ENCODE measurements at places on chromosomes 16 and 17. TPM values are rescaled to one million over a fixed set of nuclear protein-coding genes. Genes with fewer than 3 reads are reported as not detected.

The KRT24 gene
- 0.05 TPM for polyA plus RNA-seq

GRCh38 chr16:82456683-82457082 lies 170.1 kb upstream of the CDH13 start:
- DNase-seq, result peak; percentile 55

DNA sequence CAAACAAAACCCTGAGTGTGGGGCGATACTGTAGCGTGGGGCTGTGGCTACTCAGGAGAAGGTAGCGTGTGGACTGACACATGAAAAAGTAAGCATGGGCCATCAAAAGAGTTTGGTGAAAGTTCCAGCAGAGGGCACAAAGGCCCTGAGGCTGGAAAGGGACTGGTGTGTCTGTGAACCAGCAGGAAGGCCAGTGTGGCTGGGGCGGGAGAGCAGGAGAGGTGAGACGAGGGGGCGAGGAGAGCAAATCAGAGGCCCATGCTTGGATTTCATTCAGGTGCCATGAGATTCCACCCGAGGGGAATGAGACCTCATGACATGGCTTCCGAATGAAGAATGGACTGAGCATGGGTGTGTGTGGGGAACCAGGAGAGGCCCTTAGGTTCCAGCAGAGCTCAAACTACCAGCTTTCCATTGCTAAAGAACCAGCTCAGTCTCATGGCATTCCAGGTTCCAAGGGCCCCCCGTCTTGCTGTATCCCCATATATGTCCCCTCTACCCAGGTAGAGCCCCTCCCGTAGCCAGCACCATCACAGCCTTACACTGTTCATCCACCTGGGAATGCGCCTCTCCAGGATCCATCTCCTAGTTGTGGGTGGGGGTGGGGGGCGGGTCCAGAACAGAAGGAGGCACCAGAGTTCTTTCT lies 31.1 kb downstream of the TRPV2 start:
- DNase-seq, result no peak

DNA sequence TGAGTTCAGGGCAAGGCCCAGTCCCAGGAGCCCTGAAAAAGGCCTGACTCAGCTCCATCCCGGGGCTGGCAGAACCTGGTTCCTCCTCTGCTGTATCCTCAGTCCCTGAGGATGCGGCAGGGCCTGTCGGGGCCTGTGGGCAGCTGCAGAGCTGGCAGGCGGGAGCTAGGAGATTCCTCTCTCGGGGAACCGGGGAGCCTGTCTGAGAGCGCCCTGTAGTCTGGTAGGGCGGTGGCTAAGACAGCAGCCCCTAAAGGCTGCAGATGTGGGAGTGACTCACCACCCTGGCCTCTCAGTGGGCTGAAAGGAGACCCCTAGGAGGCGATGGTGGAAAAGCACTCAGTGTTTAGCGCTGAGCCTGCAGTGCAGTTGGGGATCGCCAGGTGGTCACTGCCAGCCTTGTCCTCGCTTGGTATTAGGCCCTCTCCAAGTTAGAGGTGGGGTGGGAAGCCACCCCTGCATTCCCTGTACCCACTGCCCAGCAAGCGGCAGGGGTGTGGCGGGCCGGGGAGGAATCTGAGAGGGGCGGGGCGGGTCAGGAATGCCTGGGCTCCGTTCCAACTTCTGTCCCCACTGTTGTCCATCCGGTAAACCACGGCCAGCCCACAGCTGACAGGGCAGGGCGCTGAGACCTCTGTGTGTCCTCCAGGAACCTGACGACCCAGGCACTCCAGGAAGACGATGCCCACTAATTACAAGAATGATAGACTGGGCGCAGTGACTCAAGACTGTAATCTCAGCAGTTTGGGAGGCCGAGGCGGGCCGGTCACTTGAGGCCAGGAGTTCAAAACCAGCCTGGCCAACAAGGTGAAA lies 29.5 kb upstream of the CDH1 start:
- DNase-seq, result peak; percentile 57

- no peak for DNase-seq
Measured at GRCh38 chr16:9522614-9523013, 431.2 kb downstream of the HAPSTR1 start.

DNA sequence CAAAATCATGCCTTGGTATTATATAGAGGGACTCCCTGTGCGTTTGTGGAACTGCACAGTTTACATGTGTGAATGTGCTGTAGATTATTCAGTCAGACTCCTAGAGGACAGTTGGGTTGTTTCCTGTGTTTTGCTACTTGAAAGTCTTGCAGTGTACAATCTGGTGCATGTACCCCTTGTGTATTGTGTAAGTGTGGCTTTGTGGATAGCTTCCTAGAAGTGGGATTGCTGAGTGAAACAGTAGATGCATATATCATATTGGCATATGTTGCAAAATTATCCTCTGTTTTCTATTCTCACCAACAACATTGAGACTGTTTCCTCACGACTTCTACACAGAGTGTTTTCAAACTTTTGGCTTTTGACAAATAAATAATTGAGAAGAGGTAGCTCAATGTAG lies 263.7 kb downstream of the MAP2K6 start:
- DNase-seq, result no peak

The GLP2R gene
- 0.11 TPM for polyA plus RNA-seq

GRCh38 chr16:74563828-74564263 lies 43.1 kb downstream of the GLG1 start:
- no peak for DNase-seq

DNA sequence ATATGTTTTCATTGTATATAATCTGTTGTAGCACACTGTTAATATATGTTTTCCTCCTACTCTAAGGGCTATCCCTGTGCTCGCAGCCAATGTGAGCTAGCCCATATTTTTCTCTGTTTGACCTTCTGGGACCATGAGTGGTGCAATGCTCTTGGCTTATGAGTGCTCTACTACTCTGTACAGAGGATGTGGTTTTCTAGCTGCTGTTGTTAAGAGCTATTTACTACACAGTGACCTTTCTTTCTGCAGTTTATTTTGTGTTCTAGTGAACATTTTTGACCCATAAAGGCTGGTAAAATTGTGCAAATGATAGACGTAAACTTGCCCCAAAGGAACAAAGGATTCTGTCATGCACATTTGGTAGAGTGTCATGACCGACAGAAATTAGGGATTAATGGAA lies 84.1 kb upstream of the CPHXL start:
- no peak for DNase-seq

GRCh38 chr17:79859676-79860615 lies 20.7 kb upstream of the CBX4 start:
- no peak for DNase-seq

DNA sequence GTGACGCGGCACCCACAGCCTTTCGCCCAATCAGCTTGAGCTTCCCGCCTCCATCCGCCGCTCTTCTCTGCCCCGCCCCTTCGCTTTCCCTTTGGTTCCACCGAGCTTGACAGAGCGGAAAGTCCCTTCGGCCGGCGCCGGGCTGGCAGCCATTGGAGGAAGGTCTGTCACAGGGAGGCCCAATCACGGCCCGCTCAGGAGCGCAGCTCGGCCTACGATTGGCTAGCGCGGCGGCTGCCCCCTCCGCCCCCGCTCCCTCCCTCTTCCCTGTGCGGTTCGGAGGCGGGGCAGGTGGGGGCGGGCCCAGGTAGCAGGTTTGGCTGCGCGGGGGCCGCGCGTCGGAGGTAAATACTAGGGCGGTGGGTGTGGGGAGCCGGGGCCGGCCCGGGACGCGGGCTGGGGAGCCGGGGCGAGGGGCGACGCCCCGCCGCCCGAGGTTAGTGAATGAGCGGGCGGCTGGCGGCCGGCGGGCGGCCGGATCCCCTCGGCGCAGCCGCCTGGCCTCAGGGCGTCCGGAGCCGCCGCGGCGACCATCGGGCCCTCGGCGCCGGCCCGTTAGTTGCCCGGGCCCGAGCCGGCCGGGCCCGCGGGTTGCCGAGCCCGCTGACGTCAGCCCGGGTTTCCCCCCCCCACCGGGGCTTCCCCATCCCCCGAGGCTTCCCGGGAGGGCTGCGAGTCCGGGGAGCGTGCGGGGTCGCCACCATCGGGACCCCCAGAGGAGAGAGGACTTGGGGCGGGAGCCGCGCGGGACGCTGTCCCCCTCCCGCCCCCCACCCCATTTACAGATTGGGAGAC lies at the start of gene CYLD:
Gene CYLD (plus strand): TSS at position 306 of the 795 bp plus-strand sequence. CDS start 7,613 bp downstream, outside the sequence.
- peak; percentile 100 for DNase-seq

DNA sequence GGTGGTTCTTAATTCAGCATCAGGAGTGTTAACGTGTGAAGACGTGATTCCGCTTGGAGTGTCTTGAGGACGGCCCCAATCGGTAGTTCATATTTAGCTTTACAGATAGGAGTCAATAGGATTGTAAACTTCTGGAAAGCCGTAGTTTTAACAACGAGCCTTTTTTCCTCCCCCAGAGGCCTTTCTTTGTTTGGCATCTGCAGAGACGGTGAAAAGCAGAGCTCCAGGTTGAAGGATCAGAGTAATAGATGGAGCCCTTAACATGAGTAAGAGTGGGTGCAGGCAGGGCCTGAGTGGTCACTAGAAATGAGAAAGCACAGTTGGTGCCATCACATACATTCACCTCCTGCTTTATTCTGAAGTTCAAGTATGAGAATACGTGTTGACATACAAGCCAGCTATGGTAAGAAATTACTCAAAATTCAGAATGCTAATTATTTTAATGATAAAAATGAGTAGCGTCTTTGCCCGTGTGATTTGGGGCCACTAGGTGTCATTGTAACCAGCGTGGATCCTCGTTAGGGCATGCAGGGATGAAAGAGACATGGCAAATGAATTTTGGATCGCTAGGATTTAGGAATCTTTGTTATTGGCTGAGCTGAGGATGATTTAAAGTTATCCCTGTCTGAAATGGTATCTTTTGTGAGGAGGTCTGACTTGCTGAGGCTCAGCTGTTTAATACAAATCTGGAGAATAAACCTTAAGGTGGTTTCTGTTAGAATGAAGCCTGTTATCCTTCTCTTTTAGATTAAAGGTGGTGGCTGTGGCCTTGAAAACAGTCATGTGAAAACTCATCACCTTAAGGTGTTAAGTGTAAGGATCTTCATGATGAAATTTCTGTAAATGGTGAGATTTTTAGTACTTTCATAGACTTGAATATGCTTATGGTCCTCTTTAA lies 18.6 kb downstream of the PRCD start:
- DNase-seq, result peak; percentile 55

GRCh38 chr17:57470906-57471305 lies 214.6 kb downstream of the MSI2 start:
- DNase-seq, result no peak

DNA sequence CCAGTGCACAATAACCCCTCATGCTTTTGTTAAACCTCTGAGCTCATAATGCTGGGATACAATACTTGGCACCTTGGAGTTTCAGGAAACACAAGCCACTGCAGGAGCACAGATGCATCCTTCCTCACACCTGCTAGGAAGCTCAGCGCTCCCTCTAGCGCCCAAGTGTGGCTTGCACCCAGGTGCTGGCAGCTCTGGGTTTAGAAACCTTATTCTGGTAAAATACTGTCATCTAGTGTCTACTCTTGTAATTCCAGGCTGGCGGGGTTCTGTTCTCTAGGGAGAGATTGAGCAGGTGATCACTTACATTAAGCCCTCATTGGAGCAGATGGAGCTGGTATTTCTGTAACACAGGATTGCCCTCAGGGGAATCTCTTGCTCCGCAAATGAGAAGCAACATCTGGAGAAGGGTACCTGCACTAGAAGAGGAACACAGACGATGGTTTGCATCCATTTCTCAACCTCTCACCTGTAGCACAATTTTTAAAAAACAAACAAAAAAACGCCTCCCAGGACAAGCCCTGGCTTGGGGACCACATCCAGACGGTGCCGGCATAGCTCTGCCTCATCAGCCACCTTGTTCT lies 1.5 kb downstream of the CCL1 start:
- peak; percentile 90 for DNase-seq

GRCh38 chr17:39239640-39240314 lies 14.0 kb upstream of the STAC2 start:
- DNase-seq, result no peak

DNA sequence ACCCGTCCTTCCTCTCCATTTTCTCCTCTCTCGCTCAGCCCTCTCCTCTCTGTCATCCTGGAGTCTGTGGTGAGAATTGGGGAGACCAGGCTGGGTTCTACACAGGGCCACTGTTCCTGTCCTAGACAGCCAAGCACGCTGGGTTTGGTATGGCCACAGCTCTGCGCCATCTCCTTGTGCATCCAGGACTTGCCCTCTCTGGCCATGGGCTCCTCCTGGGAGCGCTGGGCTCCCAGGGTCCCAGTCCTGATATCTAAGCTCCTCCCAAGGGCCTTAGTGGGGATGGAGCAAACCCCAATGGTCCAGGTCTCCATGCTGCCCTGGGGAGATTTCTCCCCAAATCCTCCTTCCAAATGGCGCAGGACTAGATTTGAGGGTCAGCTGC lies 27.2 kb upstream of the ITGA3 start:
- no peak for DNase-seq

- DNase-seq, result no peak
Measured at GRCh38 chr16:74747-75334, 2.4 kb upstream of the RHBDF1 start.

DNA sequence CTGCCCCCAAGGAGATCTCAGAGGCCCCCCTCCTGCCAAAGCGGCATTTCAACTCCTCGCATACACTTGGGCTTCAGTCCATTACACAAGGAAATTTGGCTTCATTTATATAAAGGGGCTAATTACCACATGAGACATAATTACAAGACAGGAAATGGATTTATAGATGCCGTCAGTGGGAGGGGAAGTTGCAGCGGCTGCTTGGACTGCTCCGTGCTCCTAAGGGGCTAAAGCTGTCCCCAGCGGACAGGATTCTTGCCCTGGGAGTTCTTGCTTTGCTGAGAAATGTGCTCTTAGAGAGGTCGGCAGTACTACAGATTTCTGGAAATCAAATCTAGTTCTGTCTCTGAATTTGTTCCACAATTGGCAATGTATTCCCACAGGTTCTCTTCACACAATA lies 57.2 kb upstream of the NLK start:
- DNase-seq, result peak; percentile 17

DNA sequence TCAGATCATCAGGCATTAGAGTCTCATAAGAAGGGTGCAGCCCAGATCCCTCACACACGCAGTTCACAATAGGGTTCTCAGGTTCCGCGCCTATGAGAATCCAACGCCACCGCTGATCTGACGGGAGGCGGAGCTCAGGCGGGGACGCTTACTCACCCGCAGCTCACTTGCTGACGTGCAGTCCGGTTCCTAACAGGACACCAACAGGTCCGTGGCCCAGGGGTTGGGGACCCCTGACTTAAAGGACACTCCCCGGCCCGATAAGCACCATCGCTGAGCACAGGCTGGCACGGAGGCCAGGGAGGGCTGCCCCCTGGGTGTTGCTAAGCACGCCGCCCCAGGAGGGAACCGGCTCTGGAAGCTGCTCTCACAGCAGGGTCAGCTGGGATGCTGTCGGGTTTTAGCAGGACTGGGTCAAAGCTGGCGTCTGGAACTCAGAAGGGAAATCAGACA lies 30.1 kb upstream of the BAHCC1 start:
- peak; percentile 67 for DNase-seq

DNA sequence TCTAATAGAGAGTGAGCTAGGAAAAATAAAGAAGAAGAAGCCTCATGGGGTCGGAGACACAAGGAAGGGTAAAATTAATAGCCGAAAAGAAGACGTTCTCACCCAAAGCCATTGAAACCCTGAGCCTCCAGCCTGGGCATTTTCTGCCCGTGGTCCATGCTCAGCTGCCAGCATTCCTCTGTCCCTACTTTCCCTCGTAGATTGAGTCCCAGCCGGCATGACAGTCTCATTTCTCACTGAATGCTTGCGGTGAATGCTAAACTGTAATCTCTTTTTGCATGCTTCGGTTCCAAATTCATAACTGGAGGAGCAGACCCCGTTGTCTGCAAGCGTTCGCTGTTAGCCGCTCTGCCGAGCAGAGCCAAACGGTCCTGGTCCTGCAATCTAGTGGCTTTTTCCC lies 54.0 kb upstream of the COX10 start:
- no peak for DNase-seq

- no peak for DNase-seq
Measured at GRCh38 chr16:90037276-90037675, 18.0 kb upstream of the DBNDD1 start.

Measured in lung (tissue), 17 donors.